NCI-H1092 (cell line): ENCODE measurements at places on chromosomes 16 and 17.

DNA sequence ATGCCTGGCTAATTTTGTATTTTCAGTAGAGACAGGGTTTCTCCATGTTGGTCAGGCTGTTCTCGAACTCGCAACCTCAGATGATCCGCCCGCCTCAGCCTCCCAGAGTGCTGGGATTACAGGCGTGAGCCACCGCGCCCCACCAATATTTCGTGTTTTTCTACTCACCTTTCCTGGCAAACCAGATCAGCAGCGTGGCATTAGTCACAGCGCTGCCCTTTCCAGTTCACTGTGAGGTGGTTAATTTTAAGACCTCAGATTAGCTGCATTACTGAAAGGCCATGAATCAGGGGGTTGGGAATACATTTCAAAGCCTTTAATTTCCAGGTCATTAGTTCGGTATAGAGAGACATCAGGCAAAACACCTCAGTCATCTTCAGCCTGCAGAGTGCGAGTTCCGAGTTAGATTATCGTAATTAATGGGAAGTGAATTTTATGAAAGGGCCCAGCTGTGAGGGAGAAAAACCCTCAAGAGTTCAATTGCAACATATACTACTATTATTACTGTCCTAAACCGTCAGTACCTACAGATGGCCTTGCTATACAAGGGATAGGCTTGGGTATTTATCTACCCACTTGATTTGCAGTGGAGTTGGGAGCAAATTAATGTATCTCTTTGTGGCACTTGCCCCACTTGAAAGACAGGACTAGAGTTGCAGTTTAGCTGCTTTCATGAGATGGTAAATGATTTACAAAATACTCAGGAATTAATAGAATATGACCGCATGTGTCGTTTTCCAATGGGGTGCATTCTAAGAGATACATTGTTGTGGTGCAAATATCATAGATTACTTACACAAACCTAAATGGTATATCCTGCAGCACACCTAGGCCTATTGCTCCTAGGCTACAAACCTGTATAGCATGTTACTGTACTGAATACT lies 2.1 kb upstream of the USP32 start:
- no peak for DNase-seq

DNA sequence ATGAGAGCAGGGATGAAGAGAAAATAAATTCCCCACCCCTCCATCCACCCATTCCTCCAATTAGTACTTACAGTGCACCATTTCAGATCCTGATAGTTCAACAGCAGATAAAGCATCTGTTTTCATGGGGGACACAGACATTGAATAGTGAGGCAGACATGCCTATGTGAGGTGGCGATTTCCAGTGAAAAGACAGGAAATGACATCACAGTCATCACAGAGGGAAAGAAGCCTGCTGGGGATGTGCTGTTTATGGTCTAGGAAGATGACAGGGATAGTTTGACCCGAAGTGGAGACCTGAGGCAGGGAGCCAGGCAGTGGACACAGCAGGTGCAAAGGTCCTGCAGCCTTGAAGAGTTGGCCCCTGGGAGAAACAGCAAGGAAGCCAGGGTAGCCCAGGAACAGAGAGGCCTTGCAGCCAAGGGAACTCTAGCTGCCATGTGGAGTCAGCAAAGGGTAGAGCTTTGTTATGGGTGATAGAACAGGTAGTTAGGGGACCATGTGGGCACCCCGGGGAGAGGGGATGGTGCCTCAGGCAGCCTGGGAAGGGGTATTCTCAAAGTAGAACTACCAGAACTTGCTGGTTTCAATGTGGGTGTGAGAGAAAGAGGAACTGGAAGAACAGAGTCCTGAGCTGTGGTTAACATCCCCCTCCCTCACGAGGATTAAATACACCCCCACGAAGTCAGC lies 256.6 kb downstream of the CPPED1 start:
- DNase-seq, result no peak

- no peak for DNase-seq
Measured at GRCh38 chr16:88530858-88531203, 39.4 kb upstream of the ZC3H18 start.

GRCh38 chr16:77308163-77308561 lies 109.0 kb downstream of the SYCE1L start:
- DNase-seq, result no peak

DNA sequence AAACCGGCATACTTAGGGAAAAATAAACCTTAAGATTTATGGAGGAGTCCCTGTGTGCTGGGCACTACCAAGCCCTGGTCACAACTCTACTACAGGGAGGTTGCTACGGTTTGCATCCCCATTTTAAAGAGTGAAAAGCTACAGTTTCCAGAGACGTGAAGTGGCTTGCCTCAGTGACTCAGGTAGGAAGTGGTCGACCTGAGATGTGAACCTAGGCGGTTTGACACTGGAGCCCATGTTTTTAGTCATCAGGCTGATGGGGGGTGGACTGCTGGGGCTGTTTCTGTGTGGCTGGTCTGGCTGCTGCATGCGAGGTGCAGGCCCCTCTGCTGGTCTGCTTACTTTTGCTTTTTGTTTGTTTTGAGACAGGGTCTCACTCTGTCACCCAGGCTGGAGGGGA lies 6.6 kb downstream of the COX6A2 start:
- DNase-seq, result no peak
